ENCODE measurements at places on chromosomes 7 and 10. TPM values are rescaled to one million over a fixed set of nuclear protein-coding genes. Genes with fewer than 3 reads are reported as not detected.

DNA sequence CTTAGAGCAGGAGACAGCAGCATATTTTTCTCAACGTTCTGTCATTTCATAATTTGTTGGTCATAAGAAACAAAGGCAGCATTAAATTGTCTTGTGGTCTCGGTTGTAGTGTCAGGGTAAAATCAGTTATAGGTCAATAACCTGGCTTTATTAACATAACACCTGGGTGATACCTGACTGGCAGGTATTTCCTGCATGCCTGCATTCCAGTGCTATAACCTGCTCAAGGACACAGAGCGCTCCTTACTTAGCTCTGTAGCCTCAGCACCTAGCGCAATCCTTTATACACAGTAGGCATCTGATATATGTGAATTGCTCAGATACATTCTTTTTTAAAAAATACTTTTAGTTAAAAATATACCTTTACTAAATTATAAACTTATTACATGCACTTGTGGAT is 38.9 kb upstream of the PRKG1 start:
- DNase-seq, result no peak
- no peaks in the 10 kb centered on the region for H3K36me3 ChIP-seq
- no peak overlapping the region for H3K27ac ChIP-seq
- no peaks in the 10 kb centered on the region for H3K27me3 ChIP-seq
- no peak overlapping the region for H3K4me3 ChIP-seq

- no peak overlapping the region for H3K4me3 ChIP-seq
- no peak for DNase-seq
- H3K36me3 ChIP-seq, result no peaks in the 10 kb centered on the region
- H3K27ac ChIP-seq, result no peak overlapping the region
Measured at GRCh38 chr10:13038391-13038790, 36.9 kb upstream of the CCDC3 start.

GRCh38 chr10:131892806-131893675 is 7.8 kb upstream of the PPP2R2D start:
- H3K27ac ChIP-seq, result no peak overlapping the region
- H3K4me1 ChIP-seq, result no peaks in the 10 kb centered on the region
- no peaks in the 10 kb centered on the region for H3K36me3 ChIP-seq
- no peak for DNase-seq

DNA sequence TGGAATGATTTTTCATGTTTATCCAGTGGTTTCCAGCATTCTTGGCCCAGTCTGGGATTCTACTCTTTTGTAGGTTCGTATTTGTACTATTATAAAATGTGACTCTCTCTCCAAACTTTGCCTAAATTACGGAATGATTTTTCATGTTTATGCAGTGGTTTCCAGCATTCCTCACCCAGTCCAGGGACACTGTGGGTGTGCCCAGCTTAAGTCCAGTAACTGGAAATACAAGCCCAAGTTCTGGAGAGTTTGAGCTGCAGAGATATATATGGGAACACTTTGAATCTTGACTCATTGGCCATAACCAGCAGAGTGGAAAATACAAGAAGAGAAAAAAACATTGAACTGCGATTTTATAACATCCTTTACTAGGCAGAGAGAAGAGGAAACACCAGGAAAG is 5.9 kb upstream of the MAGI2 start:
- DNase-seq, result no peak
- H3K27ac ChIP-seq, result no peak overlapping the region
- no peaks in the 10 kb centered on the region for H3K36me3 ChIP-seq
- H3K4me3 ChIP-seq, result no peak overlapping the region
- no peaks in the 10 kb centered on the region for H3K4me1 ChIP-seq

- no peaks in the 10 kb centered on the region for H3K4me1 ChIP-seq
- DNase-seq, result no peak
- H3K4me3 ChIP-seq, result no peak overlapping the region
- no peak overlapping the region for H3K27ac ChIP-seq
Measured at GRCh38 chr7:20064974-20065862, 152.0 kb downstream of the MACC1 start.

Gene CCDC186
- 31.2 TPM for total RNA-seq

DNA sequence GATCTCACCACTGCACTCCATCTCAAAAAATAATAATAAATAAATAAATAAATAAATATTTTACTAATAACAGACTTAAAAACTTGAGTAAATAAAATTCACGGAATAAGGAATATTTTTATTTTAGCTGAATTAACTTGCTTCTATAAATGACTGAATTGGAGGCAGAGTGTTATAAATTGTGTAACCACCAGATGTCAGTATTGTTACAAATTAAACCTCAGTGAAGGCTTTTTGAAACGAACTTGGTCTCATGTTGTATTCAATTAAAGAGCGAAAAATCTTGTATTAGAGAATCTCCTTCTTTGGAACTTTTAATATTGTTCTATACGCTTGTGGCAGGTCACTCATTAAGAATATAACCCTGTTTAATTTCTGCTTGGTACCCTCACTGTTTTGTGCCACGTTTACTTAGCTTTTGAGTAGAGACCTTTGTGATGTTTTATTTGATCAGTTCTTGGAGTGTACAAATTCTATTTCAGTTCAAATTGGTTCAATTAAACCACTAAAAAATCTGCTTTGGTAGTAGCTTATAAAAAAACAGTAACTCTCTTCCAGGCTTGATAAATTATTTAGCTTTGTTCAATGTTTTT is 45.6 kb upstream of the SCIN start:
- no peak overlapping the region for H3K27ac ChIP-seq
- no peaks in the 10 kb centered on the region for H3K27me3 ChIP-seq
- H3K4me3 ChIP-seq, result no peak overlapping the region
- no peak for DNase-seq
- no peaks in the 10 kb centered on the region for H3K36me3 ChIP-seq
- no peaks in the 10 kb centered on the region for H3K4me1 ChIP-seq

Gene CLRN3
- total RNA-seq, result 76.8 TPM

Gene IFIT2
- total RNA-seq, result 4.8 TPM

Gene IL2RA
- total RNA-seq, result 1.7 TPM

Gene LOXL4
- total RNA-seq, result 0.32 TPM

GRCh38 chr7:1558841-1559625 is 3.0 kb upstream of the TMEM184A start:
- peaks cover 8% of the 10 kb centered on the region for H3K4me1 ChIP-seq
- no peak for DNase-seq
- no peak overlapping the region for H3K27ac ChIP-seq

DNA sequence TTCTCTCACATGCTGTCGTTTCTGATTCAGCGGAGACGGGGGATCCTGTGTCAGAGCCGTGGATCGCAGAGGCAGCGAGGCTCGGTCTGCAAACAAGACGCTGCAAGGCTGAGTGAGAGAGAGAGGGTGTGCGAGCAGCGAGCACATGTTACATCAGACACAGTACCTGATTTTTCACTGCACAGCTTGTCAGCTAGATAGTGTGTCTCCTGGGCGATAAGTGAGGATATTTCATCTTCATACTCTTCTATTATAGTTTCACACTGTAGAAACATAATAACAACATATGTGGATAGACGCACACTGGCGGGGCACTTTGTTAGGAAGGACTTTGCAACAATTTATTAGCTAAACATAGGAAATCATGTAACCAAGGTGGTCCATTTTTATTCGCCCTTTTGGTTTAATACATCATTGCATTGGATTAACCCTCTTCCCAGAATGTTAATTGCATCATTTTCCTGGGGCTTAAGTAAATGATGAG is 39.5 kb downstream of the CNPY1 start:
- DNase-seq, result no peak
- no peaks in the 10 kb centered on the region for H3K36me3 ChIP-seq
- no peaks in the 10 kb centered on the region for H3K4me1 ChIP-seq
- H3K27me3 ChIP-seq, result peaks cover 79% of the 10 kb centered on the region
- H3K4me3 ChIP-seq, result no peak overlapping the region
- no peak overlapping the region for H3K27ac ChIP-seq

Gene TLL2
- total RNA-seq, result 0.30 TPM

Gene SLK
- total RNA-seq, result 35.5 TPM

Measured in colonic mucosa (tissue), 4 donors.